ENCODE measurements at places on chromosomes 11 and 22. TPM values are rescaled to one million over a fixed set of nuclear protein-coding genes. Genes with fewer than 3 reads are reported as not detected.
A peak's percentile ranks its signal among the peaks of the same experiment; 100 is the strongest.

DNA sequence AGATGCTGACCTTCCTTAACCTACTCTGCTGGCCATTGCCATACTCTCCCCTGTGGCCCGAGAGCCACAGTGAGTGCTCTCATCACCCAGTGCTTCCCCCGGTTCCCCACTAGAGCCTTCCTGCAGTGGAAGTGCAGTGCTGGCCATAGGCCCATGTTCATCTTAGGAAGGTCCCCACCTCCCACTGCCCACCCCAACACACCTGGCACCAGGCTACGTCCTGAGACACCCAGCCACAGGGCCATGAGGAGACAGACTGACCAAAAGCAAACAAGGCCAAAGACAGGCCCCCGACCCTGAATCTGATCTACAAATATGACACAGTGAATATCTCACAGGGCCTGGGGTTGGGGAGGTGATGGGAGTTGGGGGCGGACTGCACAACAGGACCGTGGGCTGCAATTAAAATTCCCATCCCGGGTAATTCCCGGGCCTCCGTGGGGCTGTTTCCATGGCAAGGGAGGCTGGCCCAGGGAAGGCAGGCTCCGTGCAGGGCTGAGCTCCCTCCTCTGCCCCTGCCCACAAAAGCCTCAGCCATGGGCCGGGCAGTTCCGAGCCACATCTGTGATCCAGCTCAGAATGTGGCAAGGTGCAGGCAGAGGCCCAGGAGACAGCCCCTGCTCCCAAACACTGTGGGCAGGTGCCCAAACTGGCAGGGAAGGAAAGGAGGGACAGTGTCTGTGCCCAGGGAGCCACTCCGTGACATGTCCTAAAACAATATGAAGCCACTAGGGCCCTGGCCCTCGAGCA is 5.1 kb upstream of the CHST1 start:
- no peaks in the 10 kb centered on the region for H3K36me3 ChIP-seq
- no peak for DNase-seq
- no peak overlapping the region for H3K4me3 ChIP-seq
- no peaks in the 10 kb centered on the region for H3K4me1 ChIP-seq
- peaks cover 3% of the 10 kb centered on the region for H3K27me3 ChIP-seq
- no peak overlapping the region for H3K27ac ChIP-seq

GRCh38 chr11:84290647-84291046 is 1004.5 kb upstream of the CCDC90B start:
- H3K36me3 ChIP-seq = no peaks in the 10 kb centered on the region
- H3K27me3 ChIP-seq = no peaks in the 10 kb centered on the region
- 0 out of 2 replicates have a peak, but pooled peaks cover 2% of the 10 kb centered on the region for H3K4me1 ChIP-seq
- DNase-seq = no peak
- H3K27ac ChIP-seq = no peak overlapping the region
- H3K4me3 ChIP-seq = no peak overlapping the region

- H3K36me3 ChIP-seq = no peaks in the 10 kb centered on the region
- H3K27me3 ChIP-seq = peaks cover 2% of the 10 kb centered on the region
- peak; percentile 31 for DNase-seq
- no peak overlapping the region for H3K27ac ChIP-seq
- no peak overlapping the region for H3K4me3 ChIP-seq
Measured at GRCh38 chr11:71580057-71581003, 2.3 kb downstream of the KRTAP5-11 start.

DNA sequence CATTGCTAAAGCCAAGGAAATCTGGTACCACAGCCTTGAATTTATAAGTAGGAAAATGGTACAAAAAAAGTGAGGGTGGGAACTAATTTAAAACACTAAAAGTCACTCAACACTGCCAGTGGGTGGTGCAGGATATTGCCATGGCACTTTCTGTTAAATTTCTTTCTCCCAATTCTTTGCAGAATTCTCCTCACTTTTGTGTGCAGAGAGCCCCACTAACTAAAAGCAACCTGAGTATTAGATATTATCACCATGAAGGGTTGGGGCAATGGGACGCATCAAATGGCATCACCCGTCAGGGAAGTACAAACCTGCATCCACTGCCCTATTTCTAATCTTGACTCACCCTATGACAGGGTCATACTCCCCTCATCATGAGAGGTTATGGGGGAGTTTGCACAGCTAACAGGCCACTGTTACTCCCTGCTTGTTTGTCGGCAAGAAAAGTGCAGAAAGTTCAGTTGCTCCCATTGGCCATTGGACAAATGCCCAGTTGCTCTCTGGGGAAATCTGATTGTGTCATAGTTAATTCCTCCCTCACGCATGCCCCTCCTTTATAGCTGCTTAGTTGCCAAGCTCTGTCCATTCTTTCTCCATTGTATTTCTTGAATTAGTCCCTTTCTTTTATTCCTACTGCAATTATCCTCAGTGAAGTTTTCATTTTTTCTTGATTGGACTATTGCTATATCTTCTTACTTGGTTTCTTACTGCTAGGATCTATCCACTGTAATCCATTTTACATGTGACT is 93.8 kb upstream of the BLID start:
- no peaks in the 10 kb centered on the region for H3K27me3 ChIP-seq
- no peaks in the 10 kb centered on the region for H3K36me3 ChIP-seq
- H3K4me3 ChIP-seq = no peak overlapping the region
- no peak overlapping the region for H3K27ac ChIP-seq
- DNase-seq = no peak
- no peaks in the 10 kb centered on the region for H3K4me1 ChIP-seq

DNA sequence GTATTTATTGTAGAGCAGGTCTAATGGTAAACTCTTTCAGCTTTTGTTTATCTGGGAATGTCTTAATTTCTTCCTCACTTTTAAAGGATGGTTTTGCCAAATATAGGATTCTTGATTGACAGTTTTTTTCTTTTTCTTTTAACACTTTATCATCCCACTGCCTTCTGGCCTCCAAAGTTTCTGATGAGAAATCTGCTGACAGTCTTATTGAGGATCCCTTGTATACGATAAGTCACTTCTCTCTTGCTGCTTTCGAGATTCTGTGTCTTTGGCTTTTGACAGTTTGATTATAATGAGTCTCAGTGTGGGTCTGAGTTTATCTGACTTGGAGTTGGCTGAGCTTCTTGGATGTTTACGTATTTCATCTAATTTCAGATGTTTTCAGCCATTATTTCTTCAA is 6.7 kb upstream of the TSKU start:
- H3K4me1 ChIP-seq = peaks cover 10% of the 10 kb centered on the region
- H3K4me3 ChIP-seq = no peak overlapping the region

DNA sequence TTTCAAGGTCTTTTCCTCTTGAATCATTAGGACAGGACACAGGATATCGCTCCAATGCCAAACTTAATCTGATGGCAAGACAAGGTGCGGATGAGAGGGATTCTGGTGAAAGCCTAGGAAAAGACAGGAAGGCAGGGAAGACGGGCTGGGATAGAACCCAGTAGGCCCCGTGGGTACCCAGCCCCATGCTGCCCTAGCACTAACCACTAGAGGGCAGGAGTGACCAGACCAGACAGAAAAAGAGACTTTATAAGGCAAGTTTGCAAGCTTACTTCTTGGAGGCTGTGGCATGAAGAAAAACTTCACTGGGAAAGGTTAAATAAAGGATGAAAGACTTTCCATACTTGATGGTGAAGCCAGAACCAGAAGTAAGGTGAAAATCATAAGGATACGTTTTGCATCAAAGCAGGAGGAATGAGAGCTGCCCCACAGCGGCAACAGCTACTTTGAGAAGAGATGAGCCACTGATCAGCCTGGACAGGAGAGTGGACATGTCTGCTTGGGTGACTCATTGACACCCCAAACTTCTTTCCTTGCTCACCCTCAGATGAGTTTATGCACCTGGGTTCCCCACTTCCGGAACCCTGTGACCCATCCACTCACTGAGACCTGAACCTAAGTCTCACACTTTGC is 39.8 kb downstream of the SYN3 start:
- H3K27ac ChIP-seq = no peak overlapping the region
- no peaks in the 10 kb centered on the region for H3K27me3 ChIP-seq
- no peaks in the 10 kb centered on the region for H3K4me1 ChIP-seq

DNA sequence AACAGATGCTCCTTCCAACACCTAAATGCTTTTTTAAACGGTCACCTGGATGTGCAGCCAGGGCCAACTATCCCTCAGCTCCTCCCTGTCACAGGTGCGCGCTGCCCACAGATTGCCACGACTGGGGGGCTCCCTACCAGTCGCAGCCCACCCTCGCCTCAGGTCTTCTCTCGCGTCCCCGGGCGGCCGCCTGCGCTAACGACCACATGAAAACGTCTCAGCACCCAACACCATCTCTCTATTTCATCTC is 469 bp downstream of the ZBED5 start:
- no peaks in the 10 kb centered on the region for H3K4me1 ChIP-seq
- peaks cover 20% of the 10 kb centered on the region for H3K36me3 ChIP-seq
- peak overlapping the region; percentile 92 for H3K4me3 ChIP-seq
- no peaks in the 10 kb centered on the region for H3K27me3 ChIP-seq
- peak overlapping the region; percentile 88 for H3K27ac ChIP-seq

GRCh38 chr11:87212891-87213290 is 175.2 kb downstream of the TMEM135 start:
- H3K27me3 ChIP-seq = no peaks in the 10 kb centered on the region
- H3K36me3 ChIP-seq = no peaks in the 10 kb centered on the region
- no peaks in the 10 kb centered on the region for H3K4me1 ChIP-seq
- DNase-seq = no peak
- no peak overlapping the region for H3K4me3 ChIP-seq

- H3K27me3 ChIP-seq = peaks cover 5% of the 10 kb centered on the region
- H3K36me3 ChIP-seq = no peaks in the 10 kb centered on the region
- DNase-seq = no peak
- H3K4me3 ChIP-seq = no peak overlapping the region
- no peaks in the 10 kb centered on the region for H3K4me1 ChIP-seq
- H3K27ac ChIP-seq = no peak overlapping the region
Measured at GRCh38 chr11:12380565-12381325, 3.4 kb downstream of the PARVA start.

DNA sequence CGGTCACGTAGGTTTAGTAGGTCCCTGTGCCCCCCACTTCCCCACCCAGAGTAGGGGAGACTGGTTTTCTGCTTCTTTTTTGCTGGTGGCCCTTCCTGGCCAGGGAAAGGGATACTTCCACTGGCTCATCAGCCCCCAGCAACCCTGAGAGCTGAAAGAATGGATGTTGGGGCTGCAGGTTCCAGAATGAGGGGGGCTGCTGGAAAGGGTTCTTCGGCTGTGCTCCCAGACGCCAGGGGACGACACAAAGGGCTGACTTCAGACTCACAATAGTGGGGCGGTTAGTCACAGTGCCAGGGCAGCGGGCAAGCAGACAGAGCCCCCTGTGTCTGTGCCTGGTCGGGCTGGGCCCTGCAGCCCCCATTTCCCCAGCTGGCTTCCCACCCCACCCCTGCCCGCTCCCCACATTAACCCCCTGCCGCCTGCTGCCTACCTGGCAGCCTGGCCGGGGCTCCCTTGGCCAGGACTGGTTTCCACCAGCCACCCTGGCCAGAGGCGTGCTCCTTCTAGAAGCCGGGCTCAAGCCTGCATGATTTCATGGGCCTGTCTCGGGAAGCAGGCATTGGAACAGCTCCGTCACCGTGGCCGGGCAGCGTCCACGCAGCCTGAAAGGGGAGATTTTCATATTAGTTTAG is 79.1 kb upstream of the WNT7B start:
- no peak overlapping the region for H3K27ac ChIP-seq
- H3K4me3 ChIP-seq = no peak overlapping the region
- peaks cover 14% of the 10 kb centered on the region for H3K27me3 ChIP-seq
- no peak for DNase-seq
- no peaks in the 10 kb centered on the region for H3K36me3 ChIP-seq
- peaks cover 8% of the 10 kb centered on the region for H3K4me1 ChIP-seq

DNA sequence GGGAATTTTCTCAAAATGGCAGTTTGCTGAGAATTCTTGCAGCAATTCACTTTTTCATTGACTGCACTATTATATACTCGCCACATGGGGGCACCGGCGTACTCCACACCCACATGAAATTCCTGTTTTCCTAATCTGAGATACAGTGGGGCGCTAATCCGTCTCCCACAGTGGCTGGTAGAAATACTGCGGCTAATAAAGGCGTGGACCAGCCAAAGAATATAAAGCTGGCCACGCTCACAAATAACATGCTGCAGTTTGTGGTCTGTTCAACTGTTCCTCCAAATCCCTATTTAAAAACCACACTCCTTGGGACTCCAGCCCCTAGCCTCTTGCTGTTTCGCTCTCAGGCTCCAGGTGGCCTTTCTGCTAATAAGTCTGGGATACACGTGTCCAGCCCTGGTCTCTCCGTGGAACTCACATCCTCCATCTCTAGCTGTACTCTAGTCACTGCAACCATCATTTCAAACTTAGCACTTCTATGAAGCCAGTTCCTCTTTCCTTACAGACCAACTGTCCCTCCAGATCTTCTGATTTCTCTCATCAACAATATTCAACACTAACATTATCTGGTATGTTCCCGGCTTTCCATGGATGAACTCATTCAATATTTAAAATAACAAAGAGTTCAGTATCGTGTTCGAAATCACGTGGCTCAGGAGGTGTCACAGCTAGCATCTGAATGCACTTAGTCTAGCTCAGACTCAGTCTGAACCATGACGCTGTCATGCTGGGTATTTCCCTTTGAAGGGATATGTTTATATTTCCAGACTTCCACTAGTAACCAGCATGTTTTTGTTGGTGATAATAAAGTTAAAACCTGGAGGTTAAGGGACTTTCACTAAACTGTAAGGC is 22.0 kb downstream of the TBRG1 start:
- H3K4me1 ChIP-seq = no peaks in the 10 kb centered on the region
- H3K36me3 ChIP-seq = no peaks in the 10 kb centered on the region
- no peaks in the 10 kb centered on the region for H3K27me3 ChIP-seq
- H3K27ac ChIP-seq = no peak overlapping the region
- peak overlapping the region; percentile 37 for H3K4me3 ChIP-seq

DNA sequence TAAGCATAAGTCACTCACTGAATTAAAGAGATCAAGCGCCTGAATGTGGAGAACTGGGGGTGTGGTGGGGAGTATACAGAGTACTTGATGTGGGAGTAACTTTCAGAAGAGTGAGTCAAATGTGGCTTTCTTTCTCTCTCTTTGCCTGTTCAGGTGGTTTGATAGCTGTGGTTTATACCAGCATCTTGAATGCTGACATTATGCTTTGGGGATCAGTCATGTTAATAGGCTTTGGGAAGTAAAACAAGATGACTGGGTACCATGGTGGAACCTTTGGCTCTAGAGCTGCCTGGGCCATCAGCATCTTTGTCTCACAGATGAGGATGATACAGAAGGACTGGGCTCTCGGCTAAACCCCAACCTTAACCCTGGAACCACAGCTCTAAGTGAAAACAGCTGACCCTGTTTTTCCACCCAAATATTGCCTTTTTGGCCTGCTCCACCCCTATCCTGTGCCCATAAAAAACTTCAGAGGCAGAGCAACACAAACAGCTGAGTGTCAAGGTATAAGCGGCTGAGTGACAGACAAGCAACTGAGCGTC is 58.2 kb upstream of the GNAZ start:
- no peak overlapping the region for H3K4me3 ChIP-seq
- H3K36me3 ChIP-seq = no peaks in the 10 kb centered on the region
- H3K27ac ChIP-seq = no peak overlapping the region
- no peaks in the 10 kb centered on the region for H3K4me1 ChIP-seq
- H3K27me3 ChIP-seq = peaks cover 6% of the 10 kb centered on the region
- no peak for DNase-seq

The PATE2 gene
- total RNA-seq = not detected

The NADSYN1 gene
- total RNA-seq = 36.2 TPM

The CRYBA4 gene
- 0.67 TPM for total RNA-seq

The DDI1 gene
- not detected for total RNA-seq

The CCDC34 gene
- 21.5 TPM for total RNA-seq

The C22orf23 gene
- 0.54 TPM for total RNA-seq

The WNT7B gene
- total RNA-seq = 0.24 TPM

The DTX4 gene
- 20.0 TPM for total RNA-seq

All from H1 (cell line).